ENCODE measurements at places on chromosomes 3 and 15. TPM values are rescaled to one million over a fixed set of nuclear protein-coding genes. Genes with fewer than 3 reads are reported as not detected.

GRCh38 chr3:148078658-148079057 lies 619.0 kb upstream of the AGTR1 start:
- DNase-seq: no peak

Gene MED12L
- total RNA-seq: 0.82 TPM

DNA sequence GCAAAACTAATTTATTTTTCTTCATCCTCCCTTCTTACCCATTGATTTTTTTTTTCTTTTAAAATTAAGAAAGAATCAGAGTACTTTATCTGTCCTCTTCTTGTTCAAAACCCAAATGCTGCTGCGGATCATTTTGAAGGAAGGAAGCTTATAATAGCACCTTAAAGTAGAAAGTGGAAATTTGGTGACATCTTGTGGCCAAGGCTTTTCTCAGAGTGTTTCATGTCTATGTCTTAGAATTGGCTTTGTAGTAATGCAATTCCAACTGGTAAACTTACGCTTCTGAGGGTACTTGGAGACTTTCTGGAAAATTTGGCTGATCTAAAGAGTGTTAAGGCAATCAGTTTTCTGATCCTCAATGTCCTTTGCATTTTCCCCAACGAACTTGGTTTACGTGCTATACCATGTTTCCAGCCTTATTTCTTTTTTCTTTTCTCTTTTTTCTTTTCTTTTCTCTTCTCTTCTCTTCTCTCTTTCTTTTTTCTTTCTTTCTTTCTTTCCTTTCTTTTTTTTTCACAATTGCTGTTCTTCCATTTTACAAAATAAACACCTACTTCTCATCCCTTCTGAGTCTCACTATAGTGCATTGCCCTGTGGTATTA lies 30.7 kb downstream of the C3orf38 start:
- DNase-seq: no peak

DNA sequence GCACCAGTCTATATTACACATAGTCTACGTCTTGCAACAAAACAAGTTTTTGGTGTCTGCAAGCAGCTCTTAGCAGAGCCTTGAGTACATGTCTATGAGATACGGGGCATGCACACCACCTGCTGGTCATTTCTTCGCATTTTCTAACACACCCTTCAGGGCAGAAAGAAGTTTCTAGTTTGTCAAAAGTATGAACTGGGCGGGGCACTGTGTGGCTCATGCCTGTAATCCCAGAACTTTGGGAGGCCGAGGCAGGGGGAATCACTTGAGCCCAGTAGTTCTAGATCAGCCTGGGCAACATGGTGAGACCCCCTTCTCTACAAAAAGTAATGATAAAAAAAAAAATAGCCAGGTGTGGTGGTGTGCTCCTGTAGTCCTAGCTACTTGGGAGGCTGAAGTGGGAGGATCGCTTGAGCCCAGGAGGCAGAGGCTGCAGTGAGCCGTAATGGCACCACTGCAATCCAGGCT lies 64.2 kb upstream of the ARL8B start:
- DNase-seq: peak; percentile 74

Gene TTLL13
- total RNA-seq: 0.19 TPM

- no peak for DNase-seq
Measured at GRCh38 chr3:30204126-30204525, 402.3 kb upstream of the TGFBR2 start.

GRCh38 chr3:129434140-129434539 lies 5.6 kb downstream of the MBD4 start:
- no peak for DNase-seq

GRCh38 chr3:52892625-52893311 lies 4.6 kb downstream of the STIMATE start:
- DNase-seq: no peak

DNA sequence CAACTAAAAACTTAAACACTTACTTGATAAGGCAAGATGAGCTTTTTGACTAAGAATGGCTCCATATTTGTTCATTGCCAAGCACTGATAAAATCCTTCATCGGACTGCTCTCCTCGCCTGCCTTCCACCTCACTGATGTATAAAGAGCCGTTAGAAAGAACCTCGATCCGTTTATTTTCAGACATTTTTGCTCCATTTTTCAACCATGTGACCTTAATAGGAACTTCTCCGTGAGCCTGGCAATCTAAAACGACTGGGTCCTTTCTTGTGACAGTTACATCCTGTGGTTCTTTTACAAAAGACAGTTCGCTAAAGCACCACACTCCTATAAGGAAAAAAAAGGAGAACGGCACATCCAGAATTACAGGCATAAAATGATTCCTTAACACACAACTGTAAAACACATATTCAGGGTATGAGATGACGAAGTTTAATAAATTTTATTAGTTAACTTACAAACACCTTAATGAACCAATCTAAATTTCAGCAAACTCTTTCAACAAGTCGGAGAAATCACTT lies 2.5 kb downstream of the PRTG start:
- DNase-seq: no peak

- no peak for DNase-seq
Measured at GRCh38 chr3:47079432-47079831, 84.5 kb downstream of the SETD2 start.

Gene TMC3
- total RNA-seq: not detected

Gene CKMT1B
- total RNA-seq: not detected

Measured in left ventricle myocardium inferior (tissue), 1 donor.